ENCODE measurements at places on chromosomes 2 and 18. TPM values are rescaled to one million over a fixed set of nuclear protein-coding genes. Genes with fewer than 3 reads are reported as not detected.

Gene DUSP19
- 0.58 TPM for total RNA-seq

DNA sequence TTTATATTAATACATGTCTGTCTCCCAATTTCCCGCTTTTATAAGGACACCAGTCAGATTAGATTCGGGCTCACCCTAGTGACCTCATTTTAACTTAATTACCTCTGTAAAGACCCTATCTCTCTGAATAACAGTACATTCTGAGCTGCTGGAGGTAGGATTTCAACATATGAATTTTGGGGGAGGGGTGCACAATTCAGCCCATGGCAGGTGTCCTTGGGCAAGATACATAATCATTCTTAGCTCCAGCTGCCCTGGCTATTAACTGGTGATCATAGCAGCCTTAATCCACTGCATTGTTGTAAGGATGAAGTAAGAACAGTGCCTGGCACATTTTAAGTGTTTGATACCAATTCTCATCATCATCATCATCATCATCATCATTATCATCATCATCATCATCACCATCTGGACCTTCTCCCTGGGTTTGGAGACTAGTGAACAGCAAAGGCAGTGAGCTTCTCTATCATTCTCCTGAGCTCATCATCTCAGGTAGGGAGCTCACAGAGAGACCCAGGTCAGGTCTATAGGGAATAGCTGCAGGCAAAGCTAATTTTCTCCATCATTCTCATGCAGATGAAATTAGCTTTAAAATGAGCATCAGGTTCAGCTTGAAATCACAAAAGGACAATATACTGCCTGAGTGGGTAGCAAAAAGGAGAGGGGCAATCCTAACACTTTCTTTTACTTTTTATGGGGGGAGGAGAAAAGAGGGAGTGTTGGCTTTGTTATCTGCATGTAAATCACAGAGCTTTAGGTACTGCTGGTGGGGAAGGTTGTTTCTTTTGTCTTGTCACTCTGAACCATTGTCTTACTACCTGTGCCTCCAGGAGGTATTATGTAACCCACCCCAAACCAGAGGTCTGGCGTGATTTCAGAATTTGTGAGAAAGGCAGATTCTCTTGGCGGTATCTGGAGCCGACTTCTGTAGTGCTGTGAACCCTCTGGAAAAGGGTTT is 125.5 kb upstream of the SPRED2 start:
- DNase-seq: no peak

DNA sequence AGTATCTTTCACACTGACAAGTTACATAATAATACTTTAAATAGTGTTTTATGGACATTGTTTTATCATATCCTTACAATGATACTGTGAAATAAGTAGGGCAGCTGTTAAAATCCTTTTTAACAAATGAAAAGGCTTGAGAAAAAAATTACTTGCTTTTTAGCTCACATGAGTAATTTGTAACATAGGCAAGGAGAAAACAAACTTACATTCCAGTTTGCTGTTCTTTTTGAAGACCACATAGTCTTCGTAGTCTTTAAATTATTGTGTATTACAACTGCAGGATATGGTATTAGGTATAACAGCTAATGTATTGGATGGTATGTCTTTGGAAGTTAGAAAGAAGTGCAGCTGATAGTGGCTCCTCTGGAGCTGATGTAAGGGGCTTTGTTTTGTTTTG is 130.8 kb downstream of the COMMD1 start:
- no peak for DNase-seq

- DNase-seq: no peak
Measured at GRCh38 chr18:78979056-78979729, 425 bp upstream of the SALL3 start.

DNA sequence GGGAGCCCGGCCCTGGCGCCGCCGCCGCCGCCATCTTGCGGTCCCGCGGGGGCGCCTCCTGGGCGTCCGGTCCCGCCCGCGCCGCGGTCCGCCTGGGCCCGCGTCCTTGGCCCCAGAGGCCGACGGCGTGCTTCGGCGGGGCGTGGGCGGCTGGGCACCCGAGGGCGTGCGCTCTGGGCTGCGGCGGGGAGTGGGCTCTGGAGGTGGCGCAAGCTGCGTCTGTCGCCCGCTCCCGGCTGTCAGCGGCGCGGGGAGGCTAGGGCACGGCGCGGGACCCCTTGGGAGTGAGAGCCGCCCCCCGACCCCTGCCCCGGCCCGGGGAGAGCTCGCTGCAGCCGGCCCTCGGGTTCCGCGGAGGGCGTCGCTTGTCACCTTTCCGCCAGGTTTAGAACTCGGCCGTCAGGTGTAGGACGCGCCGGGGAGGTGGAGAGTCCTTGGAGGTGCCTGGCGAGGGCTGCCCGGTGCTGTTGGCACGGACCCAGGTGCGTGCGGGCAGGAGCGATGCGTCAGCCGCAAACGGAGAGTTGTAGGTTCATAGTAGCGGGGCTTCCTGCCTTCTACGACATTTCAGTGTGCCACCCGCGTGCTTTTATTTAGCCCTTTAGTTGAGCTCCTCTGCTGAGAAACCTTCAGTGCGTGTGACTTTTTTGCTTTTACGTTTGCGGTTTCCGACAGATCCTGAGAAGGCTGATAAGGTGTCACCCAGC is 921 bp downstream of the VAPA start:
- DNase-seq: peak; percentile 47

Gene CNDP1
- total RNA-seq: not detected

DNA sequence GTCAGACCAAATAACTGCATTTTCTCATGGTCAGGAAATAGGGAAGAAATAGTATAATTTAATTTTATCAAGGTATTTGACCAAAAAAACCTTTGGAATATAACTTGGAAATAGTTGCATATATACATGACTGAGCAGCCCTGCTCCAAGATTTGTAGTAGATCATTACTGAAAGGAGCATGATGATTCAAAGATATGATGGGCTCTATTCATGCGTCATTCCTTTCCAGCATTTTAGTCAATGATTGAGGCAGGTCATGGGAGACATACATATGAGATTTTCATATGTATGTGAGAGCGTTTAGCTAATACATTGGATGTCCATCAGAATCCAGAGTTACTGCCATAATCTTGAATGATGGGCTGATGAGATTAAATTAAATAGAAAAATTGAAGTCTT is 74.5 kb downstream of the CAB39 start:
- DNase-seq: no peak

DNA sequence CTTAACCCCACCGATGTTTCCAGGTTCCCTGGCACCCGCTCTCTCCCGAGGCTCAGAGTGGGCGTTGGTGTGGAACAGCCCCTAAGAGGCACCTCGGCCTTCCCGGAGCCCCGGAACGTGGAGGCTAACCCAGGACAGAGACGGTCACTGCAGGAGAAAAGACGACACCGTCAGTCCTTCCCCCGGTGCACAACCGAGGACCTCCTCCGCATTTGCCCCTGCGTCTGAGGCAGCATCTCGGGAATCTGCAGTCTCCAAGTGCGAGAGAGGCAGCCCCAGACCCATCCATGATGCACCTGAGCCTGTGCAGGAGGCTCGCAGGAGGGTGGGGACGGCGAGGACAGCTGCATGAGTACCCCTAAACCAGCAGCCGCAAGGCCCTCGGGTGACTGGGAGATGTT is 204.9 kb upstream of the SALL3 start:
- DNase-seq: no peak

DNA sequence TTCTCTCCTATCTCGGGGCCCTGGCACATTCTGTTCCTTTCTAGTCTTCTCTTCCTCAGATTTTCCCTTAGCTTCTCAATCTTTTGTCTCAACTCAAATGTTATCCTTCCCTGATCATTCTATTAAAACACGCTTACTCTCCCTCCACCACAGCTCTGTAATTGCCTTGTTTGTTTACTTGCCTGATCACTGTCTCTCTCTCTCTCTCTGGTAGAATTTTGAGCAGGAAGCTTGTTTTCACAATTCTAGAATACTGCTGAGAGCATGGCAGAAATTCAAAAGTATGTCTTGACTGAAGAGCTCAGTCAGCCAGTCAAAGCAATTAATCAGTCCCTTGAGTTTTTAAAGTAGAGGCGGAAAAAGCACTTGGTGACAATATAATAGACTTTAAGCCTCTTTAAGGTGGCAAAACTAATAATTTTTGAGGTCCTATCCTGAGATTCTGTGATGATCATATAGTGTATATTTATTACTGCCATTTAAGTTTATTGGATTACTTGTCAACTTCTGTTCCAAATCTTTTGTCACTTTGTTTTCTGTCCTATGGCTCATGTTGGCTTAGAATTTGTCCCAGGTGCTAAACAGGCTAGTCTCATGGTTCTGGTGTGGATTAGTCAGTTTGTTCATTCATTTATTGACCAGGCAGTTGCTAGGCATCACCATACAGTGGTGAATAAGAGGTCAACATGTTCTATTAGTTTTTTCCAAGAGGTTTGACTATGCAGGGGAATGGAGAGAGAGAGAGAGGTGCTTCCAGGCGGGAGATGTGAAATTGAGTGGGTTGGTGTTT is 2.3 kb downstream of the PSMD1 start:
- no peak for DNase-seq

GRCh38 chr2:46701152-46701551 is 214.5 kb downstream of the MCFD2 start:
- DNase-seq: no peak

Gene CYTIP
- total RNA-seq: 0.34 TPM

Gene SPATA3
- total RNA-seq: not detected

Gene TRAF3IP1
- 9.4 TPM for total RNA-seq

DNA sequence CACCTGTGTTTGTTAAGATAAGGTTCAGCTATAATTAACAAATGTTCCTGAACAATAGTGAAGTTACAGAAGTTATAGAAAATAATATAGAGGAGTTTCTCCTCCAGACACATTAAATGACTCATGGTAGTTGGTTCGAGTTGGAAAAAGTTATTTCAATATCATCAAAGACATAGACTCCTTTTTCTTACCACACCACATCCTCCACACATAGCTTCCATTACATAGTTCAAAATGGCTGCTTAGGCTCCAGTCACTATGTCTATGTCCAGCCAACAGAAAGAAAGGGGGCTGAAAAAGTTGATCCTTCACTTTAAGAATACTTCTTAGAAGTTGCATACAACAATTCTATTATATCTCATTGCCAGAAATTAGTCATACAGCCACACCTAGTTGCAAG is 50.7 kb downstream of the DYNAP start:
- no peak for DNase-seq

Gene CPLX4
- not detected for total RNA-seq

Gene SPDYA
- 0.34 TPM for total RNA-seq

- DNase-seq: no peak
Measured at GRCh38 chr2:23550553-23550952, 165.6 kb downstream of the KLHL29 start.

DNA sequence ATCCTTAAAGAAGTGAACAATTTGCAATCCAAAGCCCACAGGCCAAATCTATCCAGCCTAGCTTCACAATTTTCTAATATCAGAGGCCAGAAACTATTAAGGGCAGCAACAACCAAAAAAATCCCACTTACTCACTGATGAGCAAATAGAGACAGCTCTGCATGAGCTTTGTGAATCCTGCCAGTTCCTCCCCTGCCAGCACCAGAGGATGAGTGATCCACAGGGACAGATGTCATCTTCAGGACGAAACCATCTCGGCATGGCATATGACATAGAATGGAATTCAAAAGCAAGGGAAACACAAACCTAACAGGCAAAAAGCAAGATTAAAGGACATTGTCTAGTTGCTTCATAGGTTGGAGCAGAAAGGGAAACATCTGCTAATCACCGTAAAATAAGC is 2.2 kb upstream of the DSC2 start:
- no peak for DNase-seq

DNA sequence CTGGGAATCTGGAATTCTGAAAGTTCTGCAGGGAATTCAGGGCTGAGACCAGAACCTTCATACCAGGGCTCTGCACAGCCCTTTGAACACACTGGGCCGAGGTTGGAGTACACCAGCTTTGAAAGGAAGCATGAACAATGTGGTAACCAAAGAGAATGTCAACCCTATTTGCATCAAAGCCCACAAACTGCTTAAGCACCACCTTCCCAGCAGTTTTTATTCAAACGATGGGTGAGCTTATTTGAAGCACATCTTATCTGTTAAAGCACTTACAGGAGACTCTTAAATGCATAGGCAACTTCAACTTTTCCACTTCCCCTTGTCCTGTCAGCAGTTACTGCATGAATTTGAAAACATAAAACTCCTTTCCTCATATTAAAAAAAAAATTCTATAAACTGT is 96.6 kb downstream of the TXNL1 start:
- DNase-seq: no peak

All from kidney epithelial cell (primary cell).